Stimulated activated CD4-positive, alpha-beta T cell treated with anti-CD3 and anti-CD28 coated beads, Interleukin-2, amount 100 ng/mL, for 48 hours (primary cell): ENCODE measurements at places on chromosomes 16 and 17.
A peak's percentile ranks its signal among the peaks of the same experiment; 100 is the strongest.

GRCh38 chr17:40038882-40039513 lies 15.2 kb downstream of the MED24 start:
- DNase-seq = no peak

DNA sequence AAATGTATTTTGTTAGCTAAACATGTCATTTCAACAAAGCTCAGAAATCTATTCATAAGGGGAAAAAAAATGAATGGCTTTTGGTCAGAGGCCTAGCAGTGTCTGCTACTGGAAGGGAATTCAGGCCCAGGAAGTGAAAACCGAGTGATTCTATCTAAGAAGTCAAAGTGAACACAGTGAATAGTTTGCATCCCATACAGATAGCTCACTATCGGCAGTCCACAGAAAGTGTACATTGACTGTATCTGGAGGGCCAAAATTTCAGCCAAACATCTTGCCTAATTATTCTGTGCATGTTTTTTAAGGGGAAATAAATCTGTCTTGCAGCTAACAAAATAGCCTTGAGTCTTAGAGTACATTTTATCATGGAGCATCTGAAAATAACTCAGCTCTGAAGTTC lies 214.4 kb upstream of the CACNG5 start:
- no peak for DNase-seq

GRCh38 chr17:58756246-58757161 lies 850 bp downstream of the PPM1E start:
- DNase-seq = no peak

DNA sequence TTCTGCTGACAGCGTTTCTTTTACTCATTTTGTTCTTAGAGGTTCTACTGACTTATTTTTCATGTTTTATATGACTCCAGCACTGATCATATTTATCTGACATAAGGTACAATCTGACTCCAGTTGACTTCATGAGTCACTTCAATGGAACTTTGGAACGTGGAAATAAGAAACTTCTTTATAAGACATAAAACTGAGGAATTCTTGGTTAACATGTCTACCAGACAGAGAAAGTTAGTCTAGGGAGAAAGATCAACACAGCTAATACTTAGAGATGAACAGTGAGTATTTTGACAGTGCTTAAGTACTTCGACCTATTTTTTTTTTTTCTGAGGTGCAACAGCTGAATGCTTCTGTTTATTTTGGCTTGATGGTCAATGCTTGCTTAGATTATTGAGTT lies 679.5 kb downstream of the KCNJ2 start:
- DNase-seq = no peak

GRCh38 chr17:59094861-59095530 lies 11.7 kb downstream of the TRIM37 start:
- DNase-seq = no peak

- DNase-seq = no peak
These were observed 67.1 kb downstream of the WNT3 start for GRCh38 chr17:46751425-46751824.

GRCh38 chr17:30031214-30031869 lies 85.3 kb upstream of the NSRP1 start:
- DNase-seq = no peak

DNA sequence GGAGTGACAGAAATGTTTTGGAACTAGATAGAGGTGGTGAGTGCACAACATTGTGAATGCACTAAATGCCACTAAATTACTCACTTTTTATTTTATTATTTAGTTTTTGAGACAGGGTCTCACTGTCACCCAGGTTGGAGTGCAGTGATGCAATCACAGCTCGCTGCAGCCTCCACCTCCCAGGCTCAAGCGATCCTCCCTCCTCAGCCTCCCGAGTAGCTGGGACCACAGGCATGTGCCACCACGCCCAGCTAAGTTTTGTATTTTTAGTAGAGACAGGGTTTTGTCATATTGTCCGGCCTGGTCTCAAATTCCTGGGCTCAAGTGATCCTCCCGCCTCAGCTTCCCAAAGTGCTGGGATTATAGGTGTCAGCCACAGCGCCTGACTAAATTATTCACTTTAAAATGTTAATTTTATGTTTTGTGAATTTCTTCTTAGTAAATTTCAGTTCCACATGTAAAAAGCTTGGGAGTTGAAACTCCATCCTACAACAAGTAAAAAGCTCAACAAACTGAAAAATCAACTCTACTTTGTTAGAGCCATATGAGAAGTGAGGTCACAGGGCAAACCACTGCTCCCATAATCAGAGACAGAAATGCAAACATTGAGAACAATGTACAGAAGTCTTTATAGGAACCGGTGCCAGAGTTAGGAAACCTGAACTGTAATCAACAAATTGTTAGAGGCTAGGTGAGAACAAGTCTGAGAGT lies 13.8 kb upstream of the SLC5A10 start:
- no peak for DNase-seq

DNA sequence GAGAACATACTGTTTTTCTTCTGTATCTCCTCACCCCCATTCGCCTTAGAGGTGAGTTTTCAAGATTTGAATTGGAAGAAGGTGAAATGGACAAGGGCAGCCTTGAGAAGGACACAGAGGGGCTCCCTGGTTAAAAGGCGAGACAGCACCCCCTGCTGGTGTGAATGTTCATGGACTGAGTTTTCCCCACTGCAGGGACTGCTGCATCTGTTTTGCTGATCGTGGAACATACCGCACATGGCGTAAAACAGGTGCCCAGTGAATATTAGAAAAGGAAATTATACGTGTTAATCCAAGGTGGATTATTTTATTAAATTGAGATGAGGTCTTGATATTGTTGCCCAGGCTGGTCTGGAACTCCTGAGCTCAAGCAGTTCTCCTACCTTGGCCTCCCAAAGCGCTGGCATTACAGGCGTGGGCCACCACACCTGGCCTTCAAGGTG lies 54.5 kb downstream of the NDE1 start:
- peak; percentile 75 for DNase-seq

- DNase-seq = no peak
These were observed 174.3 kb upstream of the NLRP1 start for GRCh38 chr17:5758651-5759050.

GRCh38 chr16:56888806-56889205 lies 23.8 kb downstream of the SLC12A3 start:
- DNase-seq = no peak

GRCh38 chr17:82931699-82932517 lies 92.1 kb upstream of the ZNF750 start:
- no peak for DNase-seq

DNA sequence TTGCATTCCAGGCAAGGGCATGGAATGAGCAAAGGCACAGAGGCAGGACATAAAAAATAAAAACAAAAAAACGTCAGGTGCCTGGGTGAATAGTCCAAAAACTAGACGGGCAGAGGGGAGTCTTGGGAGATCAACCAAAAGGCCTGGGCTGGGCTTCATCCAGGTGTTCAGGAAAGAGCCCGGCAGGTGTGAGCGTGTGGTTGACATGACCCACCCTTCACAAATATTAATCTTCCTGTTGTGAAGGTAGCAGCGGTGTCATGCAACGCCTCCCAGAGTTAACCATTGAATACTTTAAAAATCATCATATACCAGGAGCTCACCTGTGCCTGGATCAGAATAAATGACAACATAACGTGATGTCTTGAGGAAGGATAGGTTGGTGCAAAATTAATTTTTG lies 90.6 kb downstream of the USP22 start:
- DNase-seq = no peak

GRCh38 chr16:73057291-73058210 lies 9.6 kb upstream of the ZFHX3 start:
- DNase-seq = no peak

GRCh38 chr17:78923660-78924453 lies 1.3 kb downstream of the TIMP2 start:
- no peak for DNase-seq

DNA sequence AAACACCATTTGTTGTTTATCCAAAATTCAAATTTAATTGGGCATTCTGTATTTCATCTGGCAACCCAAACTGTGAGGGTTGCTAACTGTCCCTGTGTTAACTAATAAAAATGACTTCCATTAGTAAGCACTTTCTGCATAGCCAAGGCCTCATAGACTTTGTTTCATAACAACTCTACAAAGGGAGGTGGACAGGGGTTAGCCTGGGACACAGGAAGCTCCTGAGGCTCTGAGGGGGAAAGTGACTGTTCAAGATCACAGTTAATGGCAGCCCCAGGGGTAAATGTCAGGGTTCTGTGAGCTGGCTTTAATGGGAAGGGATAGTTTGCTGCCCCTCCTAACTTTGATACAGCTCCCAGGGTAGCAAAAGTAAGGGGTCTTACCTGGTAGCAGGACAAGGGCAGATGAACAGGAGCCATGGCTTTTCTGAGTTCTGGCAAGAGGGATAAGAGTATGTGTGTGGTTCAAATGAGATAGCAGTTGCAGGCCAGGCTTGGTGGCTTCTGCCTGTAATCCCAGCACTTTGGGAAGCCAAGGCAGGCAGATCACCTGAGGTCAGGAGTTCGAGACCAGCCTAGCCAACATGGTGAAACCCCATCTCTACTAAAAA lies 2.2 kb downstream of the HEATR9 start:
- DNase-seq = no peak

- DNase-seq = no peak
These were observed 6.7 kb downstream of the TAT start for GRCh38 chr16:71570144-71570543.

- no peak for DNase-seq
These were observed 2.6 kb downstream of the OVCA2 start for GRCh38 chr17:2044263-2044894.
